ENCODE measurements at places on chromosomes 11 and 22. TPM values are rescaled to one million over a fixed set of nuclear protein-coding genes. Genes with fewer than 3 reads are reported as not detected.

Gene C11orf21
- not detected for total RNA-seq

Gene TUB
- 1.4 TPM for total RNA-seq

- DNase-seq: no peak
Measured at GRCh38 chr22:34966980-34967565, 98.9 kb upstream of the ISX start.

DNA sequence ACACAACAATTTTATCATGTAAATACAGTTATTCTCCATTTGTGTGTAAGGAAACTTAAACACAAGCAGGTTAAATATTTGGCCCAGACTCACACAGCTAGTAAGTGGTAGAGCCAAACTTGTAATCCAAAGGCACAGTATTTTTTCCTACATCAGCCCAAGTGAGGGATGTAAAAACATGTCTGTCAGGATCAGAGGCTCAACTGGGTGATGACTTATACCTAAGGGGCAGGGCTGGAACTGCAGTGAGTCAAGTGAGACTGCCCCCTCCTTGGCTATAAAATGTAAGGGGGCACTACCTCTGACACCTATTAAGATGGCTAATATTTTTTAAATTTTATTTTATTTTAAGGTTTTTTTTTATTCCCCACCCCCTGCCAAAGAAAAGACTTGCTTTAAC, 82.6 kb downstream of the APIP start:
- no peak for DNase-seq

- DNase-seq: peak; percentile 49
Measured at GRCh38 chr22:43014316-43014868, 557 bp downstream of the PACSIN2 start.

DNA sequence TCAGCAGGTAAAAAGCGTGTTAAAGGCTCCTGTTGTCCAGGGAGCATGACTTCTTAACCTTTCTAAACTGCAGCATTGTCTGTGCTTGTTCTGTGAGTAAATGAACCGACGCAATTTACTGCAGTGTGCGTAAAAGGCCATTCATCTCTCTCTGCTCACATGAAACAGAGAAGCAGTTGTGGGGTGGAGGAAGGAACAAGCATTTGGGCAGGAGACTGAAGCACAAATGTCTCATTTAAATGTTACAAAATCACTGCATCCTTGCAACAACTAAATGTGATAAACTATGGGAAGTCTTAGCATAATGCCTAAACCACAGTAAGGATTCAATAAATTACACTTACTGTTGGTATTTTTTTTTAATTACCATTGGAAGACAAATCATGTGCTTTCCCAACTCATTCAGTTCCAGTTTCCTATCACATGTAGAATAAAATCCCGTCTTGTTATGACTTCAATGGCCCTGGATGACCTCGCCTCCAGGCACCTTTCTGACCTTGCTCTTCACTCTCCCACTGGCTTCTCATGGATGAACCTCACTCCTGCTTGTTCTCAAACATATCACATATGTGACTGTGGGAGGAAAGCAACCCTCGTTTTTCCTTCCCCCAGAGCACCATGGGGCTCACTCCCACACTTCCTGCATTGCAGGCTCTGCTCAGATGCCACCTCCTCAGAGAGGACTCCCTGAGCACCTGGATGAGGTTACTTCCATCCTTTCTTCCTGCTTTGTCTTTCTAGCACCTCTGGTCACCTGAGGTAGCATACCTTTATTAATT, 21.6 kb upstream of the RFPL2 start:
- no peak for DNase-seq

Gene CD6
- not detected for total RNA-seq

Gene PLAAT2
- total RNA-seq: 0.14 TPM

GRCh38 chr11:66579017-66579606, 10.7 kb upstream of the CTSF start:
- DNase-seq: peak; percentile 84

Gene UBXN1
- 126 TPM for total RNA-seq

DNA sequence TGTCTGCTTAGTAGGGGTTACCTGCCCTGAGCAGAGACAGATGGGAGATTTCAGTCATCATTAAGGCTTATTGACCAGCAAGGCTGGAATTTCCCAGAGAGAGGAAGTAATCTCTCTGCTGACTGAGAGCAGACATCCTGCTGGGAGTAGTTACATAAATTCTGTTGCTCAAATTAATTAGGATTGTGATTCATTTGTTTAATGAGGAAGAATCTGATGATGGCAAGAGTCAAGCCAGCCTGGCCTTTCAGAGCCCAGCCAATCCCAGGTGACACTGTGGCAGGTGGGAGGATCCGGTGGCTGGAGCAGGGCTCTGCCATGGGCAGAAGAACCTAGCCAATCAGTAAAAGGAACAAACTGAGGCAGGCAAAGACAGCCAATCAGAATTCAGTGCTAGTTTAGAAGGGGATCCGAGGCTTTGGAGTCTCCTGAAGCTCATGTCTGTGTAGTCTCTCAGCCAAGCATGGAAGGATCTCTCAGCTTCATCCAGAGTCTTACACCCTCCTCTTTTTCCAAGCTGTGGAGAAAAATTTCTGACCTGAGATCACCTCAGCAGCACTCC, 61.2 kb upstream of the CHST1 start:
- DNase-seq: no peak

GRCh38 chr22:20117633-20118299, 740 bp upstream of the TRMT2A start:
- DNase-seq: peak; percentile 42

GRCh38 chr11:66912911-66913310, 45.3 kb downstream of the PC start:
- DNase-seq: no peak

DNA sequence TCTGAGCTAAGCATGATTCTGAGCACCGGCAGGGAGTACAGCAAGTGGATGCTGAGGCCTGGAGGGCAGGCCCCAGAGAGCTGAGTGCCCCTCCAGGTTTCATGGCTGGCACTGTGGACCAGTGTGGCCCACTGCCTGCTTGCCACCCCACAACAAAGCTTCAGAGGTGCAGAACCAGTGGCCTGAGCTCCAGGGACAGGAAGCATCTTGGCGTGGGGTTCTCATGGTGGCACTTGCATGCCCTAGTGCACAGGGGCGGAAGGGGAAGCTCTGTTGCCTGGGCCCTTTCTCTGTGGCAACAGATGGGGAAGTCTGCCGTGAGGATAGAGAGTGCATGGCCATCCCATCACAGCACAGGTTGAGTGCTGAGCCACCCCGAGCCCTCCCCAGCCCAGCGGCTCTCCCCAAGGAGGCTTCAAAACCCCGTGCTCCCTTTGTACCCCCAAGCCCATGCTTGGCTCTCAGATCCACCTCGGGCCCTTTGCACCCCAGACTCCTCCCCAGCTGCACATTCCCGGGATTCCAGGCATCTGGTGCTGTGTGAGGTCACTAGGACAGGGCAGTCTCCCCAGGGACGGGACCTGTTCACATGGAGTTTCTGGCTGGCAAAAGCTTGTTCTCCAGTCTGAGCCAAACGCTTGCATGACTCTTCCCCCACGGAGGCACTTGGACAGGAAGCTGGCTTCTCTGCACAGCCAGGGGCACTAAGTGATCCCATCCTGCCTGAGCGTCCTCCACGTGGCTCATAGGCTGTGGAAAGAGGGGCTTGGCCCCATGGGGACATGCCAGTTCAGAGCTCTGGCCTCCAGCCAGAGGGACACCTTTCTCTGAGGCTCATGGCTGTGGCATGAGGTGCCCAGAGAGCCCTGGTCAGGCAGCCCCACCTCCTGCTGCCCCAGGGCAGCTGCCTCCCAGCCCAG, 4.2 kb downstream of the SLC25A1 start:
- DNase-seq: peak; percentile 55

GRCh38 chr11:118820412-118821357, 29.7 kb upstream of the DDX6 start:
- no peak for DNase-seq

GRCh38 chr11:91810871-91811270, 413.7 kb upstream of the FAT3 start:
- DNase-seq: no peak
